ENCODE measurements at places on chromosomes 2 and 18.

DNA sequence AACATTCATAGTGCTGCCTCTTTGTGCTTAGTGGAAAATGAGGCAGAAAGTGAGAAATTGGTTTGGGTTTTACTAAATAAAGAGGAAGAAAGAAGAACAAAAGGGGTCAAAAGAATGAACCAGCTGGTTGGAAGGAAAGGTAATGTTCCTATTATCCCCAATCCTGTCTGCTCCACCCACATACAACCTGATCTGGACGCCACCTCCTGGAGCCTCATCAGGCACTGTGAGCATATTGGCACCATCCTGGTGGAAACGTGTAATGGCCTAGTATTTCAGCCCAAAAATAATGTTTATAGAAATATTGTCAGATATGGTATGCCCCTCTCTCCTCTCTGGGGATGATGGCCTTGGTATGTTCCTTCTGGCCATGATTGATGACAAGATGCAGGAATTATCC, 35.6 kb upstream of the ASNSD1 start:
- no peak for DNase-seq

DNA sequence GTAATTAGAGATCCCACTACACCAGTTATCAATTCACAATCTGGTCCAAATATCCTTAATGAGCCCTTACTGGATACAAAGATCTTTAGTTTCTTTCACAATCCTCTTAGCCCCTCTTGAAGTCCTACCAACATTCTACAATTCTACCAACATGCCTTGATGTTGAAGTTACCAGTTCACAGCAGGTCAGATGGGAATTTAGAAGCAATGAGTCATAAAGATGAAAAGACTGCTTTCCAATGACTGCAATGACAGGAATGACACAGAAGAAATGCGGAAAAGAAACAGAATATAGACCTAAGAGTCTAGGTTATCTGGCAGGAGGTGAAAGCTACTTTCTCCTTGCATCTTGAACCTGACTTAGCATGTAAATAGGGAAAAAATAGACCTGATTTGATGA, 24.5 kb downstream of the RTTN start:
- DNase-seq: no peak

GRCh38 chr2:181697571-181697970, 17.3 kb upstream of the NEUROD1 start:
- no peak for DNase-seq

DNA sequence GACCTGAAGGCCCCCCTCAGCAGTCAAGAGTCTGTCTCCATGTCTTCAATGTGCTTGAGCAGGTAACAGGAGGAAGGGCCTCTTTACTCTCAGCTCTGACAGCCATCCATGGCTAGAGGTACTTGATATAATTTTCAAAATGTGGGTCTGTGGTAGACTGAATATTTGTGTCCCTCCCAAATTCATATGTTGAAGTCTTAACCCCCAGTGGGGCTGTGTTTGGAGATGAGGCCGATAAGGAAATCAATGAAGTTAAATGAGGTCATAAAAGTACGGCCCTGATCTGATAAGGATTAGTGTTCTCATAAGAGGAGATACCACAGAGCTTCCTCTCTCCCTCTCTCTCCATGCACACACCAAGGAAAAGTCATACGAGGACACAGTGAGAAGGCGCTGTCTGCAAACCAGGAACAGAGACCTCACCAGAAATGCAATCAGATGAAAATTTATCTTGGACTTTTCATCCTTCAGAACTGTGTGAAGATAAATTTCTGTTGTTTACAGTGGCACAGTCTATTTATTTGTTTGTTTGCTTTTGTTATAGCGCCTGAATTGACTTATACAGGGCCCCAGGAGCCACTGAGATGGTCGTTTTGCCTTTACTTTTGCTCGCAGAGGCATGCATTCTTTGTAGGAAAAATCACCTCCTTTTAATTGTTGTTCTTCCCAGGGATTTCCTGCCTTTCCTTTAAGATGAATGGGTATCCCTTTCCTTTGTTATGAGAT, 274.8 kb upstream of the TRIB2 start:
- no peak for DNase-seq

- no peak for DNase-seq
Observed at GRCh38 chr2:79432731-79433146, 80.1 kb upstream of the CTNNA2 start.

DNA sequence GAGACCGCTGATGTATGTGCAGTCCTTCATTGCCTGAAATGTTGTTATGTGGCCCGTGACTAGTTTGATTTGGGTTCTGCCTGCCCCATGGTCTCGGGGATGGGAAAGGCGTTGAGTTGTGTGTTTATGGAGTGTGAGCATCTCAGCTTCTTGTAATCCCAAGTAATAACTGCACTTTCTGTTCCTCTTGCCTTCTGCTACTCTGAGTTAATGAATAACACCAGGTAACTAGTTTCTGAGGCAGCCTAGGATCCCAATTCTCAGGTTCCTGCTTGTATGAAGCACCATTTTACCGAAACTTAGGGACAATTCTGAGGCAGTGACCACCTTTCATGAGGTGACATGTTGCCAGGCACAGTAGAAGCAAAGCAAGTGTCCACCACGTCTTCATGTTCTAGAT, 170.0 kb downstream of the ALK start:
- DNase-seq: no peak

- no peak for DNase-seq
Observed at GRCh38 chr2:140086964-140087363, 1306.8 kb upstream of the NXPH2 start.

DNA sequence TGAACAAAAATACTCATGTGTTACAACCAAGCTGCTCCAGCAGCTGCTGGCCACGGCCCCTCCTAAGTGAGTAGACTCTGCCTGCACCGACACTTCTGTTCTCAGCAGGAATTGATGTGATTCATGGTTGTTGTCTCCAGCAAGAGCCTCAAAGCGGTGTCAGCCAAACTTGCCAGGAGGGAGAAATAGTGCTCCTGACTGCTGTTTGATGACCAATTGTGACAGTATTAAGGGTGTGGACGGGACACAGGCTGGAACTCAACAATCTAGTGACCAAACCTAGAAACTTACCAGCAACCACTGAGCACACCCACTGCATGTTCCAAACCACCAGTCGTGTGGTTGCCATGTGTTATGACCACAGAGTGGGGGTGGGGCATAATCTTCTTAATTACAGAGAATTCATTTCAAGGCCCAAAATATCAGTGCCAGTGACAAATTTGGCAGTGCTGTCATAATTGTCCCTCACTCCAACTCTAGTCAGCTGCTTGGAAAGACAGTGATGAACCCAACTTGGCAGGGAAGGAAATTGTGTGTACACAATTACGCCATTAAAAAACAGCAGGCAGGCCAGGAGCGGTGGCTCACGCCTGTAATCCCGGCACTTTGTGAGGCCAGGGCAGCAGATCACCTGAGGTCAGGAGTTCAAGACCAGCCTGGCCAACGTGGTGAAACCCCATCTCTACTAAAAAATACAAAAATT, 30.4 kb downstream of the FBLN7 start:
- DNase-seq: no peak

DNA sequence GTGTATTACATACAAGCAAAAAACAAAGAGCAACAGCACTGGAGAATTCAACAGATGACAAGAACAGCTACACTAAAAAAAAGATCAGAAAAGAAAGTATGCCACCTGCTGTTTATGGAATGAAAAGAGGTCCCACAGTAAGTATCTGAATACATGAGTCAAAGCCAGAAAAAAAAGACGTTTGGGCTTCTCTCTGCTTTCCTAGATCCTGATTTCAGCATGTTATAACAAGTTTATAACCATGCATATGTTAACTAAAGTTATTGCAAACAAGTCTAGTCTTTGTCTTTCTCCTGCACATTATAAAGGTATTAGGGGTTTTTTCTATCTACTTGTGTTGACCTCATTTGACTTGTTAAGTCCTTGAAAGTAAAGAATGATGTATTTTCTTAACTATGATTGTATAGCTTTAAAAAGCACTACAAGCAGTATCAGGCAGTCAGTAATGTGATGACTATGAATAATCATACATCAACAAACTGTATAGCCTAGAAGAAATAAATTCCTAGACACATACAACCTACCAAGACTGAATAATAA, 108.5 kb upstream of the COL5A2 start:
- DNase-seq: no peak

GRCh38 chr2:52904355-52904891, 863.2 kb upstream of the CHAC2 start:
- DNase-seq: no peak

DNA sequence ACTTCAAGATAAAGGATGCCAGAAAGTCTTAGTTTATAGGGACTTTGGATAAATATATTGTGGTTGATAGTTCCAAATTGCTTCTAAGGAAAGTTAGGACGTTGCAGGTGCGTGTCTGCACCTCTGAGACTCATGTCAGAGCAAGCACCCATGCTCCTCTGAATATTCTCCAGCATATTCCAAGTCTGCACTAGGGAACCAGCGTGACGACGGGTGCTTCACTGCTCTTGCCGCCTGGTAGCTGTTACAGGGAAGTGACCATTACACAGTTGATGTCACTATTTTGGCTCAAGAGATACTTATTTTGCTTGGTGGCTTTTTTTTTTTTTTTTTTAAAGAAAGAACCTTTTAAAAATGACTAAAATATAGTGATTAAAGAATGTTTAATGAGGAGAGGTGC, 35.6 kb downstream of the GATA6 start:
- DNase-seq: no peak

- DNase-seq: no peak
Observed at GRCh38 chr2:66344087-66344663, 90.8 kb upstream of the MEIS1 start.

GRCh38 chr18:9296233-9297006, 38.2 kb upstream of the TWSG1 start:
- no peak for DNase-seq

- no peak for DNase-seq
Observed at GRCh38 chr2:31216734-31217133, 581 bp downstream of the CAPN14 start.

- DNase-seq: no peak
Observed at GRCh38 chr2:54967759-54968365, 82.4 kb downstream of the RTN4 start.
